ENCODE measurements at places on chromosomes 2 and 18. TPM values are rescaled to one million over a fixed set of nuclear protein-coding genes. Genes with fewer than 3 reads are reported as not detected.
A peak's percentile ranks its signal among the peaks of the same experiment; 100 is the strongest.

Gene FOXD4L1
- total RNA-seq: under 0.01 TPM

Gene PKDCC
- total RNA-seq: 8.2 TPM

- DNase-seq: no peak
Measured at GRCh38 chr2:218074031-218074430, 5.0 kb downstream of the RUFY4 start.

GRCh38 chr2:129233751-129234406 is 745.6 kb upstream of the RAB6C start:
- DNase-seq: no peak

GRCh38 chr18:48022531-48023329 is 92.3 kb upstream of the SMAD2 start:
- DNase-seq: peak; percentile 67

DNA sequence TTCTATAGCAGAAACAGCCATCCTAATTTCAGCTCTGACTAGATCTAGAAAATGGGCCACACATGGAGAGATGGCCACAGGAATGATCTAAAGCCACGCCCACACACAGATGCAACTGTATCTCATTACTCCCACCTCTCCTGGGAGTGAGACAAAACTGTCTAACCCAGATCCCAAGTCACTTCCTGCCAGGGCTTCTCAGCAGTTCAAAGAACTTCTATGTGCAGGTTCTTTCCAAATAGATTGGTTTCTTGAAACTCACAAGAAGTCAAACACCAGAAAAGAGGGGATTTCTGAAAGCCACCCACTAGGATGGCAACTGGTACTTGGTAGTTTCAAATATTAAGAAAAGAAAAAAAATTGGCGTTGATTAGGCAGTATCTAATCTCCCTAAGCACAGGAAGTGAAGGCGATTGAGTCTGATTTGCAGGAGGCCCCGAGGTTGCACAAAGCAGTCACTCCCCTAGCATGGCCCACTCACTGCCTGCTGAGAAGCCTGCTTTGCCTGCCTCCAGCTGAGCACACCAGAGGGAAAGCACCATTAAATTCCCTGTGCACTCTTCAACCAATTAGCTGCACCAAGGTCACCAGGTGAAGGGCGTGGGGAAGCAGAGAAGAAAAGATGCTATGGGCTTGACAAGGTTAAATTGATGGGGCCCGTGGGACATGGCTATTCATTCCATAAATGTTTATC is 51.1 kb downstream of the PAPOLG start:
- DNase-seq: peak; percentile 61

DNA sequence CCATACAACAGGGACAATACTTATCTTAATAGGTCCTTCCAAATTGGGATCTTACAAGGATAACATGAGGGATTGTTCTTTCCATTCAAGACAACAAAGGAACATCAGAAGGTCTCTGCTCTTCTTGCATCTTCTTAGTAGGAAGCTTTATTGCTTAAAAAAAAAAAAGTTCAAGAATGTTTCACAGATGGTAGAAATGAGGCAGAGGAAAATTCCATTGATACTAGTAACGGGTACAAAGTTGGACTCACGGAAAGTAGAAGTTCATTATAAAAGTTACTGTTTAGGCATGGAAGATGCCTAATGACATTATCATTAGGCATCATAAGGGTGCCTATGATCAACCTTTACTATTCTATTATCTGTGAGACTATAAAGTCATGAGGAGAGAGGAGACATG is 136.2 kb downstream of the LAMA3 start:
- DNase-seq: peak; percentile 7

DNA sequence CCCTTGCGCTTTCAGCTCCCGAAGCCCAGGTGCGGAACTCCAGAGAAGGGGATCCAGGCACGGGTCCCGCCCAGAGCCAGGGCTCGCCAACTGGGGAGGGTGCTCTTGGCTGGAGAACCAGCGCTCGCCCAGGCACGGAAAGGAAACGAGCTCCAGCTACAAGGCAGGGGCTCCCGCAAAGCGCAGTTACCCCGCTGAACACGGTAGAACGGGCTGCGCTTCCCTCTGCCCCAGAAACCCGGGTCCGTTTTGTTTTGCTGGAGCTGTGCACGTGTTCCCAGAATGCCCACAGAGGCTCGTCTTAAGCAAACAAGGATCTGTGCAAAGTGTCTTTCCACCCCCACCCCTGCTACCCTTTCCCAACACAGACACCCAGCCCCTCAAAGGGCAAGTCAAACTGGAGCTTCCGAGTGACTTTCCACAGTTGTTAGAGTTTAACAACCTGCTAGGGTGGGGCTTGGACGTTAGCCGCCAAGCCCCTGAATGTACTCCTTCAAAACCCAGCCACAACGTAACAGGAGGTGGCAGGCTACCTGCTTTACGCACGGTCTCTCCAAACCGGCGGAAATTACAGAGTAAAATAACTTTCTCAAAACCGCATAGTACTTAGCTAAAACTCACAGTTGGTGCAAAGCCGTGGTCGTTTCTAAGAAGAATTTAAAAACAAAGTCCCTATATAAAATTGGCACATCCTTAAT is 775 bp downstream of the RNF125 start:
- peak; percentile 37 for DNase-seq

- DNase-seq: peak; percentile 65
Measured at GRCh38 chr2:231563378-231563961, 29.2 kb upstream of the TEX44 start.

DNA sequence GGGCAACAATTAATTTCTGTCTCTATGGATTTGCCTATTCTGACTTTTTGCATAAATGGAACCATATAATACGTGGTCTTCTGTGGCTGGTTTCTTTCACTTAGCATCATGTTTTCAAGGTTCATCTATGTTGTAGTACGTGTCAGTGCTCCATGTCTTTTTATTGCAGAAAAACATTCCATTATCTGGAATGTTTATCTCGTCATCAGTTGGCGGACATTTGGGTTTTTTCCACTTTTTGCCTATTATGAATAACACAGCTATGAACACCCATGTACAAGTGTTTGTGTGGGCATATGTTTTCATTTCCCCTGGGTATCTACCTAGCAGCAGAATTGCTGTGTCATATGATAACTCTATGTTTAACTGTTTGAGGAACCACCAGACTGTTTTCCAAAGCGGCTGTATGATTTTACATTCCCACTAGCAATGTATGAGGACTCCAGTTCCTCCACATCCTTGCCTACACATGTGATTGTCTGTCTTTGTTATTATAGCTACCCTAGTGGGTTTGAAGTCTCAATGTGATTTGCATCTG is 49.9 kb downstream of the MYO7B start:
- no peak for DNase-seq

Gene RND3
- total RNA-seq: 1,266 TPM

Gene CNRIP1
- 25.1 TPM for total RNA-seq

GRCh38 chr2:53247956-53248735 is 519.5 kb upstream of the CHAC2 start:
- no peak for DNase-seq

Gene SCYGR7
- total RNA-seq: not detected

GRCh38 chr2:43223521-43224001 is 2.8 kb downstream of the ZFP36L2 start:
- DNase-seq: peak; percentile 64

Gene NDC80
- 25.5 TPM for total RNA-seq

Gene KIF1A
- total RNA-seq: not detected

DNA sequence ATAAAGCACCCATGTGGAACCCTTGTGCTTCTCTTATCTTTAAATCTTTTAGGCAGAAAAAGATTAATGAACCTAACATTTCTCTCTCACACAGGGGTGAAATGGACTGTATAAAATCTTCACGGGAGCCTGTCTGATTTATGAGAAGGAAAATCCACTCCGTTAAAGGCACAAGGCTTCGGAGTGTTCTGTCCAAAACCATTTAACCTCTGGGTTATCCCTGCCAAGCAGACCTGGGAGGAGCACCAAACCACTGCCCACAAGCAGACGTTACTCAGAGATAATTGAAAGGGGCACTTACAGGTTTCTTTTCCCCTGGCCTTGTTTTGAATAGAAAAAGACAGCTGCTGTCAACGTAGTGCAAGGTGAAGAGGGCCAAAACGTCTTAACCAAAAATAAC is 184.4 kb upstream of the DOK6 start:
- DNase-seq: no peak

- peak; percentile 24 for DNase-seq
Measured at GRCh38 chr2:64910972-64911433, 78.2 kb upstream of the SLC1A4 start.

Gene SPIRE1
- 29.3 TPM for total RNA-seq

All from fibroblast of villous mesenchyme (primary cell).